ENCODE measurements at places on chromosomes 5 and 9.

DNA sequence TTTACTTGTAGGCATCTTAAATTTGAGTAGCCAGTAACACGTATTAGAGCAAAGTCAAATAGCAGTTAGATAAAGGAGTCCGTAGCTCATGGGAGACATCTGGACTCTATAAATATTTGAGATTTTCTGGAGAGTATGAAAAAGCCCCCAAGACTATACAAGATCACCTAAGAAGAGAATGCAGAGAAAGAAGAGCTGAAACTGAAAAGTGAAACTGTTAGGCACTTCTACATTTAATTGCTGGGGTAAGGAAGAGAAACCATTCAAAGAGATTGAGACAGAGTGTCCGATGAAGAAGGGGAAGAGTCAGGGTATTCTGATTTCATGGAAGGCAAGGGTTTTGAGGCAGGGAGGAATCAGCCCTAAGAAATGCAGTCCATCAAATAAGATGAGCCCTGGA is 2372.1 kb downstream of the MAT2B start:
- no peak for DNase-seq

GRCh38 chr9:129330711-129331492 is 152.8 kb upstream of the IER5L start:
- DNase-seq, result no peak

- no peak for DNase-seq
Observed at GRCh38 chr5:65084795-65085515, 316.2 kb downstream of the CWC27 start.

DNA sequence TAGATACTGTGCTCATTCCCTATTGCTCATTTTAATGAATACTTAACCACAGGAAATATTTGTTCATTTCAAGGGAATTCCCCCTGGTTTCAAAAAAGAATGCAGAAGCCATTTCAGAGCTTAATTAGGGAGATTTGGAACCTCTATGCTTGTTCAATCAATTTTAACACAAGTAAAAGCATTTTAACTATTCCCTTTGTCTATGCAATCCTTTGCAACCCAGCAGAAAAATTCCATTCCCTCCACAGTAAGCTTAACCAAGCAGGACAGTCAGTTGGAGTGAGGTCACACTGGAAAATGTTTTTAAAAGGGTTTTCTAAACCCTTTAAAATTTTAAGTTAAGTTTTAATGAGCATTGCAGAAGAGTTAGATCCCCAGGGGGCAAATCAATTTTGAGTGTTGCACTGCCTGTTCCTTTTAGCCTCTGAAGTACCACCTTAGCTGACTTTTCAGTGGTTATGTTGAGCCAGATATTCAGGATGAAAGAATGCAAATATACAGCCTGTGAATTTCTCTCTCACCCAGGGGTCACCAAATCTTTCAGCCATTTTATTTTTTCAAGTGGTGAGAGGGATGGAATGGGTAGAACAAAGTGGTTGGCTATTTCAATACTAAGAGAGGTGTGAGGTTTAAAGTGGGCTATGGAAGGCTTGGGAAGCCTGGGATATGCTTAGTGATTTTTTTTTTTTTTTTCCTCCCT is 356.2 kb upstream of the NUDT12 start:
- DNase-seq, result no peak

DNA sequence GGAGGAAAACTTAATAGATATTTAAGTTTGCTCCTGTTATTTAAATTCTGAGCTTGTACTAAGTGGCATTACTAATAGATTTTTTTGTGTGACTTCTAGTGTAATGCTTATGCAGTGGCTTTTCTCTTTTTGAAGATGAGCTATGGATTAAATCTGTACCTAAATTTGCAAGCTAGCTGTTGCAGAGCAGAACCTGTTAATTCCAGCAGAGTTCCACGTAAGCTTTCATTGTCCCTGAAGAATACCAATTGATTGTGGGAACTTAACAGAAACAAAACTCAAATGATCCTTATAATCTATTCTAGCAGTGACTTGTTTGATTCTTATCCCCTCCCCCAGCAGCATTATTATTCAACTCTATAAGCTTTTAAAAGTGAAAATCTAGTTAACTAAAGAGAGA is 51.7 kb downstream of the MAN2A1 start:
- DNase-seq, result no peak

GRCh38 chr5:107542831-107543231 is 127.9 kb downstream of the EFNA5 start:
- no peak for DNase-seq

All from stimulated activated CD4-positive, alpha-beta T cell treated with anti-CD3 and anti-CD28 coated beads, Interleukin-15, amount 100 ng/mL, for 1 hour (primary cell).